Cerebellum (tissue), 4 donors: ENCODE measurements at places on chromosomes 4 and X.
A peak's percentile ranks its signal among the peaks of the same experiment; 100 is the strongest.

DNA sequence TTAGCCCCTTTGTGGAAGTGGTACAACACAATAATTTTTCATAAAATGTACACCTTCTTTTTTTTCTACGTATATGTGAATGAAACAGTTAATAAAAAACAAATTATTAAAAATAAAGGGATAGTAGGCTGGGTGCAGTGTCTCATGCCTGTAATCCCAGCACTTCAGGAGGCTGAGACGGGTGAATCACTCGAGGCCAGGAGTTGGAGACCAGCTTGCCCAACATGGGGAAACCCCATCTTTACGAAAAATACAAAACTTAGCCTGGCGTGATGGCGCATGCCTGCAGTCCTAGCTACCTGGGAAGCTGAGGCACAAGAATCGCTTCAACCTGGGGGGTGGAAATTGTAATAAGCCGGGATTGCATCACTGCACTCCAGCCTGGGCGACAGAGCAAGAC, 244.9 kb downstream of the RAPGEF2 start:
- no peak for DNase-seq

GRCh38 chr4:76977736-76978350, 28.3 kb downstream of the SEPTIN11 start:
- DNase-seq = no peak

DNA sequence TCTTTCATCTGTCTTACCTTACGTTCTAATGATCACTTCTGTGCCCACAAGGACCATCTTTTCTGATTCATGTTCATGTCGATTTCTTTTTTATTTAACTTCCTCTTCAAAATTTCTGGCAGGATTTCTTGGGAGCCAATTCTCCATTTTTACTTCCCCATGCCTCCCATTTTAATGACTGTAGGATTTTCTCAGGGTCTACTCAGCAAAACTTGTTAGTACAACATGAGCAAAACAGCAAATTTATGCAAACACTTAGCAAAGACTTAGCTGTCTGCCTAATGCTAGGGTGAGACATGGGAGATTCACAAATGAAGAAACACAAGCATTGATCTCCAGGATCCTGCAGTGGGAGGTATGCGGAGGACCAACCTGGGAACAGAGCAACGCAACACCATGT, 5.5 kb downstream of the CD38 start:
- DNase-seq = no peak

DNA sequence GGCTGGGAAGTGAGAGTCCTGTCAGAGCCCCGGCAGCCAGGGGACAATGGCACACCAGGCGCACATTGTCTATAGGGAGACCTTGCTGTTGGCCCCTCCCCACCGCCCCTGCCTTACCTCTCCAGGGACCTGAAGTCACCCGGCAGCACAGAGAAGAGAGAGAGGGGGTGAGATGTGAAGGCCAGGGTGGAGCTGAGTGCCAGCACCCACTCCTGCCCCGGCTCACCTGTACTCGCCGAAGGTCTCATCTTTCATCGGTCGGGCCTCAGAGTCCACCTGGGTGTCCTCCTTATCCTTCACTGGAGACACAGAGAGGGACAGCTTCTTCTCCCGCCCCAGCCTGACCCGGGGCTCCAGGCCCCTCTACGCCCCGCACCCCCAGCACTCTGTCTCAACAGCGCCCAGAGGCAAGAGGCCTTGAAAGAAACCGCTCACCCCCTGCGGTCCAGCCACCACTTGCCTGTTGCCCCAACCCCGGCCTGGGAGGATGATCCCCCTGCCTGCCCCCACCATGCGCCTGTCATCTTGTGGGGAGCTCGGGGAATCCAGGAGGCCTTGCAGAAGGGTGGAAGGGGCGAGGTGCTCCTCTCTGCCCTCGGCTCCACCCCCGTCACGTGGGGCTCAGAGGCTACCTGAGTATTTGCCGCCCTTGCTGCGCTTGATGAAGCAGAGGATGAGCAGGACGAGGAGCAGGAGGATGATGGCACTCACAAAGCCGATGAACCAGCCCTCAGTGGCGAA, 22.6 kb downstream of the L1CAM start:
- DNase-seq = peak; percentile 5

DNA sequence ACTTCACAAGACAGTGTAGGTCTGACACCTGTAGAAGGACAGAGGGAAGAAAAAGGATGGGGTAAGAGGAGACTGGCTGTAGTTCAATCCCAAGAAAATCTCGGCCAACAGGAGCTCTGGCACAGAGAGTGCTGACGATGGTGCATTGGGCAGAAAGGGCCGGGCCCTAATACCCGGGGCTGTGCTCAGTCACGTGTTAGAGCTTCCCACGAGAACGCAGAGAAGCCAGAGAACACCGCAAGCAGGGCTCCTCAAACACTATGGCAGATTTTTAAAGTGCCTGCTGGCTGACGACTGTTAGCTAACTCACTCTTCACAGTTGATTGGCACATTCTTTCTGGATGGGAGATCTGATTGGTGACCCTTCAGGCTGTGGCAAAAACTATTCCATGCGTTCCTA, 35.5 kb downstream of the EREG start:
- DNase-seq = no peak

- DNase-seq = no peak
These were observed 3.2 kb upstream of the CPZ start for GRCh38 chr4:8589336-8589735.

GRCh38 chr4:8459867-8460445, 19.4 kb downstream of the TRMT44 start:
- DNase-seq = no peak

- DNase-seq = no peak
These were observed 715.8 kb downstream of the KLHL13 start for GRCh38 chrX:117400839-117401238.

DNA sequence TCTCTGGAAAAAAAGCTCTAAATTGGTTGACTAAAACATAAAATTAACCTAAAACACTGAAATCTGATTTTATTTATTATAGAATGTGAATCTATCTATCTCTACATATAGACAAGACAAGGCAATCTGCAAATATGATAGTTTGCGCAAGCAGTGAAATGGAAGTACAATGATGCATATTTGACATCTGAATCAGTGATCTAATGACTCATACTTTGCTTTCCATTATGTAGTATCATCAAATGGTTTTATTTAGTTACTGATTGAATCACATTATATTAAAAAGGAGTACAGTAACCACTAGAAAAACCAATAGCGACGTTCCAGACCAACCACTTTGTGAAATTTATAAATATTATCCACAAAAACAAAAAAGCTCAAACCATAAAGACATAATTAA, 1969.3 kb downstream of the PCDH7 start:
- DNase-seq = no peak

DNA sequence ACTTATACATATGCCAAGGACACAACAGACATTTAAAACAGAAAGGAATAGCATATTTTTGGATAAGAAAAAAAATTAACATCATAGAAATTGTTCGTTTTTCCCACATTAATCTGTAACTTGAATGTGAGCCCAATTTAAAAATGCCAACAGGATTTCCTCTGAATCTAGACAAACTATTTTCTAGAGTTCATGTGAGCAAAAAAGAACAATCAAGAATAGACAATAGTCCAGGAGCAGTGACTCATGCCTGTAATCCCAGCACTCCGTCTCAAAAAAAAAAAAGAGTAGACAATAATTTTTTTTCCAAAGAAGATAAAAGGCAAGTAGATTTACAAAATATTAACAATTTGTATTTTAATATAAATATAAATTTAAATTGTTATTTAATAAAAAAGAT, 73.7 kb upstream of the DUSP21 start:
- no peak for DNase-seq

DNA sequence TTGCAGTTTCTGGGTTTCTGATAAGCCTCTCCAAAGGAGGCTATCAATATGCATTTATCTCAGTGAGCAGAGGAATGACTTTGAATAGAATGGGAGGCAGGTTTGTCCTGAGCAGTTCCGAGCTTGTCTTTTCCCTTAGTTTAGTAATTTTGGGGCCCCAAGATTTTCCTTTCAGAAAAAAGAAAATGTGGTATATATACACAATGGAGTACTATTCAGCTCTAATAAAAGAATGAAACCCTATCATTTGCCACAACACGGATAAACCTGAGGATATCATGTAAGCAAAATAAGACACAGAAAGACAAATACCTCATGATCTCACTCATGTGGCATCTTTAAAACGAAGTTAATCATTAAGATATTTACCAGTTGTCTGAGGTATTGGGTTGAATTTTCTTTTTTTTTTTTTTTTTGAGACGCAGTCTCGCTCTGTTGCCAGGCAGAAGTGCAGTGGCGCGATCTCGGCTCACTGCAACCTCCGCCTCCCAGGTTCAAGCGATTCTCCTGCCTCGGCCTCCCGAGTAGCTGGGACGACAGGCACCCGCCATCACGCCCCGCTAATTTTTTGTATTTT, 540 bp downstream of the ZNF721 start:
- DNase-seq = no peak

DNA sequence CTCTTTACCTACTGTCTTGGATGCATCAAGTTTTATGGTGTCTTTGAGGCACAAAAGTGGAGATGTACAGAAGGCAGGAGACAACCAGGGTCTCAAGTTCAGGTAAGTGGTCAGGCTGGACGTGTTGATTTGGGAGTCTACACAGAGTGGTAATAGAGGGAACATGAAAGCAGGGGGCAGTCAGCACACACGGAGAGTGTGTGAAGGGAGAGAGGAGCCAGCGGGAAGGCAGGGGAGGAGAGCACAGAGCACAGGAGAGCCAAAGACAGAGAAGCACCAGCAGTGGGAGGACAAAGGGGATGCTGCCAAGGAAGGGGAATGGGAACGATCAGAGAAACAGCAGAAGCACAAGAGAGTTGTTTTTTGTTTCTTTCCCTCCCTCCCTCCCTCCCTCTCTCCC, 32.9 kb downstream of the TMEM150C start:
- no peak for DNase-seq

DNA sequence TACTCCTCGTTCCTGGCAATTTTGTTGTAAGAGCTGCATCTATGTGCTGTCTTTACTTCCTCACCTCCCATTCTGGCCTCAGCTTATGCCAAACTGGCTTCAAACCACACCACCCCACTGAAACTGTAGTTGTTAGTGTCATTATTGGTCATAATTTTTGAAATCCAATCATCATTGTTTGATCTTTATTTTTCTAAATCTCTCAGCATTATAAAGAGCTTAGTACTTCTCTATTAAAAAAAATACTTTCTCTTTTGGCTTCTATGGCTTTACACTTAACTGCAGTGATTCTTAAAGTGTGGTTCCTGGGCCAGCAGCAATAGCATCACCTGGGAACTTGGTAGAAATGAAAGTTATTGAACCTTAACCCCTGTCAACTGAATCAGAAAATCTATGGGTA, 83.5 kb upstream of the GRPR start:
- no peak for DNase-seq

- DNase-seq = no peak
These were observed 49.6 kb downstream of the KLHL13 start for GRCh38 chrX:118066867-118067515.

DNA sequence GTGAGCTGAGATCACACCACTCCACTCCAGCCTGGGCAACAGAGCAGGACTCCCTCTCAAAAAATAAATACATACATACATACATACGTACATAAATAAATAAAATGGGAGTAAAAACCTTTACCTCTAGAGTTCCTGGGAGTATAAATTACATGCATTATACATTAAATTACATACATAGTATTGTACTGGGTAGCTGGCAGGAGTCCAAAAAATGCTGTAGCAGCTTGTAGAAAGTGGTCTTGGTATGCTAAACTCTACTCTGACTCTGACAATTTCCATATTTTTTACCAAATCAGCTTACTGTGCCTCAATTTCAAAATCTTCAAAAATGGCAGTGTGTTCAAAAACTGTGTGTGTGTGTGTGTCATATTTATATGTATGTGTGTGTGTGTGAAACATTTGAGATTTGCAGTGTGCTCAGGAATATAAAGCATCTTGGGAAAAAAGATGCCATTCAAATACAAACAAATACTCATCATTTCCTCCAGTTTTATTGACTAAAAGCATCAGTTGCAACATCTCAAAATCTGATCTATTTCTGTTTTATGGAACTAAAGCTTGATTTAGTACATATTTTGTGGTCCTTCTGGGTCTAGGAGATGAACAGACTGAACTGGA, 171.7 kb downstream of the SHROOM3 start:
- no peak for DNase-seq

DNA sequence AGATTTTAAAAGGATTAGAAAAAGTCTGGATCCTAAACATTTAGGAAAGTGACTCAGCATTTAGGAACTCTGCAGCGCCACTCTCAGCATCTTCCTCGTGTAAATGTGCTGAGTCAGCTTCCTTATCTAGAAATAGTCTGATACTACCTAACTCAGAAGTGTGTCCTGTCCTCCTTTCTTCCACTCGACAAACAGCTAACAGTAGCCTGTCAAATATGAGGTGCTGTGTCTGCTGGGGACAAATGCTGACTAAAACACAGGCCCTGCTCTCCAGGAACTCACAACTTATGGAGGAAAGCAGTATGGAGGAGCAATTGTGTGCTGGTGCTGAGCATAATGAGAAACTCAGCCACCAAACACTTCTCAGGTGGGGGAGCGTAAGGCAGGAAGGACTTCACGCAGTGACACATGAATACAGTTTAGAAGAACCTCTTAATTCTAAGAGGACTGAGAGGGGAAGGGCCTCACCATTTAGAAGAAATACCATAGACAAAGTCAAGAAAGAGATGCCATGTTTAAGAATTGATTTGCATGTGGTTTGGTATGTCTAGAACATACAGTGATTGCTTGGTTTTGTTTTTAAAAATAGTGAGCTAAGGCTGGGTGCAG, 125.3 kb downstream of the SOWAHB start:
- DNase-seq = no peak

GRCh38 chrX:18885328-18886004, 98.4 kb downstream of the PHKA2 start:
- no peak for DNase-seq

DNA sequence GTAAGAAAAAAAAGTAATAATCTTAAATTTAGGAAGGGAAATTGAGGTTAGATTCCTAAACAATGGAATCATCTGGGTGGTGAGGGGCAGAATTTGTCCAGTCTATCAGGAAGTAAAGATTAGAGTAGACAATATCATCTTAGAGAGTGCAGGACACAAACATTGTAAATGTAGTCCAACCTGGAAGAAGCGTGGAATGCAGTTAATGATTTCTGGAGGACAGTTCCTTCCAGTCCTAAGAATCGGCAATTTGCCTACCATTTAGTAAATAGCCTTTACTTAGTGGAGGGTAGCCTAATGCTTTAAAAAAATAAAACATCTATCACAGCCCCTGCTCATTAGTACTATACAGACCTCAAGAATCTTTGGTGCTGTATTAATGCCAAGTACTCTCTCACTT, 147.5 kb upstream of the TTC29 start:
- no peak for DNase-seq

DNA sequence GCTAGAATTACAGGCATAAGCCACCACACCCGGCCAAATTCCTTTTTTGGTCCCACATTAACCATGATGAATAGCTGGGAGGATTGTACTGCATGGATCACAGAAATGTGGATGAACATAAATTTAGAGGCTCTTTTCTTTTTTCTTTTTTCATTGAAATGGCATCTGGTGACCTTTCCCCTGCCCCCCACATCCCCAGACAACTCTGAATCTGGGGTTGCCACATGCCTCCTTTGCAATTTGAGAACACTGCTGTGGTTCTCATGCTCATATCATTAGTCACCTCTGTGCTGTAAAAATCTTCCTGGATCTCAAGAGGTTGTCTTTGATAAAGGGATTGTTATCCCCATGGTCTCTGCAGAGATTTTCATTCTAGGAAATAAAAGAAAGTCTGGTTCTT, 22.8 kb upstream of the FMR1NB start:
- no peak for DNase-seq
